ENCODE measurements at places on chromosomes 3 and 15.

DNA sequence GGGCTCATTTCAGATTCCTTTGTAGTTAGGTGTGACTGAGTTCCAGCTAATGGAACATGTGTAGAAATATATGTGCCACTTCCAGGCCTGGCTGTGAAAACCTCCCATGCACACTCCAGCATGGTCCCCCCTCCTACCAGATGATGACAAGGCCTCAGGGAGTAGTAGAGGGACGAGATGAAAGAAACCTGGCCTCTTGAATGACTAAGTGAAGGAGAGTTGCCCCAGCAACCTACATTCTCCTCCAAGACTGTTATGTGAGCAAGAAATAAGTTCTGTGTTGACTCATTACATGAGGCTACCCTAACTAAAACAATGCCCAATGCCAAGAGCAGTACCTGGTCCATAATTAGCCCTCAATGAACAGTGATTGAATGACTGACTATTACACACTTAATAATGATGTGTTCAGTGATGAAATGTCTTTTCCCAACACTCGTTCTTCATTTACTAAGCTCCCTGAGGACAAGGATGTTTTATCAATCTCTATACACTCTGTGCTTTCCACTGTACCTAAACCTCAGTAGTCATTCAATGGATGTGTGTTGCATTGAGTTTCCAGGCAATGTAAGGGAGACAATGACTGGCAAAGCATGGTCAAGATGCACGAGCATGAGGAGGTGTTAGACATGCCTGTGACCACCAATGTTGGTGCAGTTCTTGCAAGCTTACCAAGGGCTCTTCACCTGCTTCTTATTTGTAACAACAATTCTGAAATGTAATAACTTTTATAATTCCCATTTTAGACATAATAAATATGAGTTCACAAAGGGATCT is 62.0 kb upstream of the BCL6 start:
- DNase-seq = no peak

DNA sequence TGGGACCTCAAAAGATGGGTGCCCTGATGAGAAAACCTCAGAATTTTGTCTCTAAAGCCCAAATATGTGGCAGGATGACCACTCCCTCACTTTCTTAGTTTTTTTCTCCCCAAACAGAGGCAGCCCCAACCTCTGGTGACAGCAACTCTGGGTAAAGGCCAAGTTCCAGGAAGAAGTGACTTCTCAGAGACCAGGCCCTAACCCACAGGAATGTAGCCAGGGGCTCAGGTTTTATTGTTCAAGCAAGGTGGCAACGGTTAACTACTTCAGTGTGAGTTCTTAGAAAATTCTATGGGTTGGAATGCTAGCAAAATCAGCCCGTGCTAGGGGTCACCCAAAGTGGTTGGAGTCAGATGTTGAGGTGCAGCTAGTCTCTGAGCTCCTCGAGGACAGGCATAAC is 5.1 kb upstream of the DNAJA4 start:
- no peak for DNase-seq

GRCh38 chr3:155323063-155323666 is 29.7 kb upstream of the STRIT1 start:
- no peak for DNase-seq

DNA sequence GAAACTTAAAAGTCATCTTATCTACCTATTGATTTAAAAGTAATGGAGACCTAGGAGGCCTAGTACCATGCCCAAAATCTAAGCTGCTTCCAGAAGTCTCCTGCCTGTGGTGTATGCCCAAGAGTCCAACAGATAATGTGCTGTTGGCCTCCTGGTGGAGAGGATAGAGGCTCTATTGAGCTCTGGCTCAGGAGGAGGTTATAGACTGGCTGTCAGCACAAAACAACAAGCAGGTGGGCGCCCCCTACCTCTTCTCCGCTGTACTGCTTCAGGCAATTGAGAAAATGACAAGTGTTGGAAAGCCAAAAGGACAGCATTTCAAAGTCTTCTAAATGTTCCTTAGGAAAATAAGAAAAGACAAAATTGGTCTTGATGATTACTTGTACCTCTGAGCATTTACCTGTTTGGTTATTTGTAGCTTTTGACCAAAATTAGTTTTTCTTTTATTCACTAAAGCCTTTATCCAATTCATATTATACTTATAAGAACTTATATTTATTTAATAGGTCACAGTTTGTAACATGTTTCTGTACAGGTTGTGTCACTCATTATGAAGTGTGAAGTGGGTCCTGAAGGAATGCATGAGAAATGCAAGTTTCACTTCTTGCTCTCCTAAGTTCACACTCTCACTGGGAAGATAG is 17.2 kb upstream of the GNB5 start:
- DNase-seq = peak; percentile 80

DNA sequence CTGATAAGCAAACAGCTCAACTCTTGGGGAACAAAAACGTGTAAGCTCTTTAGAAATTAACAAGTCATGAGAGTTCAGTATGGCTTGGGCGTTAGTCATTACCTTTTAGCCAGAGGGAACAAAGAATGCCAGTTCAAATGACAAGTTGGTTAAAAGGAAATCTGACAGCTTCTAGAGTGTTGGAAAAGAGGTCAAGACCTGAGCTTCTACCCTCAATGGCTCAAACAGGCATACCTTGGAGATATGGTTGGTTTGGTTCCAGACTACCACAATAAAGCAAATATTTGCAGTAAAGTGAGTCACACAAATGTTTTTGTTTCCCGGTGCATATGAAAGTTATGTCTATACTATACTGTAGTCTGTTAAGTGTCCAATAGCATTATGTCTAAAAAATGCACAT is 136.1 kb downstream of the CACNA1D start:
- no peak for DNase-seq

- DNase-seq = peak; percentile 7
Measured at GRCh38 chr3:190169877-190170276, 49.2 kb upstream of the P3H2 start.

DNA sequence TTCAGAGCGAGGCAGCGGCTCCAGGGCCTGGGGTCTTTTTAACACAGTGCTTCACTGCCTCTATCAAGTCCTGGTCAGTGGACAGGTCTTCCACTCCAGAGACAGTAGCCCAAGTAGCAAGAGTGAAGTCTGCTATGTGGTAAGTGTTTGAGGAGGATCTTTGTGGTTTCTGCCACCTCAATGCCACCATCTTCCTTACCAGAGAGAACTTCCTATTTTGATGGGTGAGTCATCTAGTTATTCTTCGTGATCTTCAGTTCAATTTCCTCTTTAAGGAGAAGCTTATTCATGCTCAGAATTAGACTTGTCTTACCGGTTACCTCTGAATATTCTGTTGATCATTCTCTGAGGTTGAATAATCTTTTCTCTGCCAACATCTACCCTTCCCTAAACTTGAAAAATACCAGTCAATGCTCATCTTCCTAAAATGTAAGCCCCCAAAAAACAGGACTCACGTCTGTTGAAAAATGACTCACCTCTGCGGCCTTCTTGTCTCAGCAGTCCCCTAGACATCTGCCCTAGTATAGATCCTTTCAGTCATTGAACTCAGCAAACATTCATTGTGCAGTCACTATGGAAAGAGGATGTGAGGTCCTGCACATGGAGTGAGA is 32.2 kb upstream of the BCL6 start:
- peak; percentile 64 for DNase-seq

DNA sequence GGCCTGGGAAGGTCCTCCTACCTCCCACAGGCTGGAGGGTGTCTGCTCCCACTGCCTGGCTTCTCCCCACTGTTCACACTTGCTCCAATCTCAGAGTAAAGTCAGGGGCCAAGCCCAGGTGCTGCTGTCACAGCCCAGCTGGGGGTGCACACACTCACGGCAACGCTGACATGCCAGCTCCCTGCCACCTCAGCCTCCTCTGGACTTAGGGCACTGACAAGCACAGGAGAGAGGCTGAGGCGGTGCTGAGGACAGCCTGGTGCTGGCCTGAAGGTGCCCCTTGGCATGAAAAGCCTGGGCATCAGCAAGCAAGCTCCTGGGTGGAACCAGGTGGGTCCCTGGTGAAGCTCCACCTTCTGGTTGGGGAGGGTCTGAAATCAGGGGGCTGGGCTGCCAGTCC is 53.0 kb downstream of the LSAMP start:
- no peak for DNase-seq

- peak; percentile 69 for DNase-seq
Measured at GRCh38 chr3:187737368-187738070, 7.7 kb downstream of the BCL6 start.

- DNase-seq = no peak
Measured at GRCh38 chr3:62529230-62529629, 155.9 kb upstream of the FEZF2 start.

DNA sequence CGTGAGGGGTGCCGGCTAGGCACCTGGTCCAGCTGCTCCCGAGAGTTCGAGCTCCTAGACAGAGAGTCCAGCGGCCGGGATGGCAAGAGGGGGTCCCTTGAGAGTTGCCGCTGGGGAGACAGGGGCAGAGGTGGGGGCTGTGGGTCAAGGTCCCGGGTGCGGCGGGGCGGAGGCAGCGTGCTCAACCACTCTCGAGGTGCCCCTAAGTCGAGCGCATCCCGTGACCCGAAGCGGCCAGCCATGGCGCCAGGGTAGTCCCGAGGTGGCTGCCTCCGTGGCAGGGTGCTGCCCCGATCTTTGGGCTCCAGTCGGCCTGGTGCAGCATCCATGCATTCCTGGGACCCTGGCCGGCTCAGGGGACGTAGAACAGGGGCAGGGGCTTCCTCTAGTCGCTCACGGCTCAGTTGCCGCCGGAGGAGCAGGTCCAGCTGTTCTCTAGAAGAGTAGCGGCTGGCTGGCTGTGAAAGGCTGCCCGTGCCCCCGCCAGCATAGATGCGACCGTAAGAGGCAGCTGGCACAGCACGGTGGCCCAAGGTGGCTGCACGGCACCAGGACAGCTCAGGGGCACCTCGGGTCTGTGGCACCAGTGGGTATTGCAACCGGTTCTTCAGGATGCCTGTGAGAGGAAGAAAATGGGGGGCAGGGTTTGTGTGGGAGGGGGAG is 4.8 kb upstream of the SLC26A6 start:
- no peak for DNase-seq

DNA sequence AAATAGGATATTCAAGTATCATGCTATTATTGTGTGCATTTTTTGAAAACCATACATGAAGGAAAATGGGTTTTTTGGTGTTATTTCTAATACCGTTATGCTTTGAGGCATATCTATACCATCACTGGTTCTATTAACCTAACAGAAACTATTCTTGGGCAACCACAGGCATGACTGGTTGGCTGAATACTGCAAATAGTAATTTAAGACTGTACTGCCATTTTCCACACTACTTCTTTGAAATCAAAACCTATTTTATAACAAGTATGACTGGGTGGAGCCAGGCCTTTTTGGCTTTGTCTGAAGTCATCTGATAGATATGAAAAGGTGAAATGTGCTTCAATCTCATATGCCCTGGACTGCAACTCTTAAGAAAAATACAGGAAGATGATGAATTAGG is 115.1 kb downstream of the ULK4 start:
- no peak for DNase-seq

GRCh38 chr3:179661777-179662176 is 8.9 kb downstream of the USP13 start:
- DNase-seq = no peak

DNA sequence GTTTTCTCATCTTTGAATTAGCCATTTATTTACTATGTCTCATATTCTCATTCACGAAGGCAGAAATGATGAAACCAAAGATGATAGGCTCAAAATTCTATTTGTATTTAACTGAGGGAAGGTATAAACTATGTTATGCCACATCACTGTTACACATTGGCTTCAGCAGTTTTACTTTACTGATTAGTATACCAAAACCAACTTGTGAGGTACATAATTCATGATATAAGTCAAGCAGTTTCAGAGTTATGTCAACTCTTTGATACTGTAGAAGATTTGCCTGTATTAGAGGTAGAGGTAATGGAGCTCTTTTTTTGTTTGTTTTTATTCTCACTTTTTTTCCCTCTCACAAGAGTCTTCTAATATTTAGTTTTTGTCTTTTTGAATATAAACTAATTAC is 22.9 kb downstream of the CHMP2B start:
- DNase-seq = no peak

GRCh38 chr15:74384566-74384880 is 17.1 kb upstream of the CYP11A1 start:
- no peak for DNase-seq

- DNase-seq = no peak
Measured at GRCh38 chr15:38531509-38531908, 33.1 kb downstream of the RASGRP1 start.

DNA sequence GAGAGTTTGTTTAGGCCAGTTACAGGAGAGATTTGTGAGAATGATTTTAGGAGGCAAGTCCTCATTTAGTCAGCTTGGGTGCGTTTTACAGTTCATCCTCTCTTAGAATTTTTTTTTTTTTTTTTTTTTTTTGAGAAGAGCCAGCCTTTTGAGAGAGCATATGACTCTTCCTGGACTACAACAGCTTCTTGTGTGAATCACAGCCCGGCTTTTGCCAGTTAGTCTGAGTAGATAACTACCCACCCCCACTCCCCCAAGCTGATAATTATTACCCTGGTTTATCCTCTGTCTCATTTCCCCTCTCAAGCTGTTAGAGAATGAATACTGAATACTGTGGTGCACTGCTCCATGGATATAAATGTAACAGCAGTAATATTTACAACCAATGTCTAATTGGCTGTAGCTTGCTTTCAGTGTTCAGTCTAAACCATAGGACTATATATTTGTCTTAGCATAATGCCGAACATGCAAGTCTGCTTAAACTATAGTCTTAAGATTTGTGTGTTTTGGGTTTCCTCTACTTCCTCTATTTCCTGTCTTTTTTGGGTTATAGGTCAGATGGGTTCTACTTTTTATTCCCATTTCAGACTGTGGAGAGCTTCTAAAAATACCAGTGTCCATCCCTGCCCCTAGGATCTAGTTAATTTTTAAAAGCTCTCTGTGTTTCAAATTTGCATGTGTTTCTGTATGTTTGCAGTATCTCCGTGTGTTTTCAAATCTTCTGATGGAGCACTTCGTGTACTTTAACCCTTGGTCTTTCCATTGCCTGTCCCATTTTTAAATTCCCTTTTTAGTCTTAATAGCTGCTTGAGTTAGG is 8.0 kb downstream of the CHD2 start:
- DNase-seq = peak; percentile 52

- DNase-seq = no peak
Measured at GRCh38 chr15:80951941-80952340, 37.7 kb downstream of the MESD start.

GRCh38 chr15:98774756-98775497 is 126.6 kb downstream of the IGF1R start:
- no peak for DNase-seq

DNA sequence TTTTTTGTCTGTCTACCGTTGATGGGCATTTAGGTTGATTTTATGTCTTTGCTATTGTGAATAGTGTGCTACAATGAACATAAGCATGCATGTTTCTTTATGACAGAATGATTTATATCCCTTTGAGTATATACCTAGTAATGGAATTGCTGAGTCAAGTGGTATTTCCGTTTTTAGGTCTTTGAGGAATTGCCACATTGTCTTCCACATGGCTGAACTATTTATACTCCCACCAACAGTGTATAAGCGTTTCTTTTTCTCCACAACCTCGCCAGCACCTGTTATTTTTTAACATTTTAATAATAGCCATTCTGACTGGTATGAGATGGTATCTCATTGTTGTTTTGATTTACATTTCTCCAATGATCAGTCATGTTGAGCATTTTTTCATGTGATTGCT is 89.6 kb upstream of the GALNT15 start:
- no peak for DNase-seq

GRCh38 chr15:40623361-40623760 is 29.3 kb downstream of the KNL1 start:
- no peak for DNase-seq

All from CD4-positive, alpha-beta T cell treated with Interleukin-10 for 1 hour (primary cell).